CD8-positive, alpha-beta memory T cell (primary cell): ENCODE measurements at places on chromosomes 2 and 18. TPM values are rescaled to one million over a fixed set of nuclear protein-coding genes. Genes with fewer than 3 reads are reported as not detected.

NT5DC4 gene
- total RNA-seq = not detected

FOXI3 gene
- total RNA-seq = not detected

FBLN7 gene
- total RNA-seq = 2.1 TPM

POTEE gene
- 0.49 TPM for total RNA-seq

NDC80 gene
- 41.6 TPM for total RNA-seq

ST6GAL2 gene
- total RNA-seq = not detected

CDH2 gene
- not detected for total RNA-seq

SAG gene
- total RNA-seq = not detected

SLC5A7 gene
- not detected for total RNA-seq

CD8A gene
- 363 TPM for total RNA-seq
